Suppressor macrophage treated with lipopolysaccharide for 1 hour (primary cell): ENCODE measurements at places on chromosomes 6 and 20.

DNA sequence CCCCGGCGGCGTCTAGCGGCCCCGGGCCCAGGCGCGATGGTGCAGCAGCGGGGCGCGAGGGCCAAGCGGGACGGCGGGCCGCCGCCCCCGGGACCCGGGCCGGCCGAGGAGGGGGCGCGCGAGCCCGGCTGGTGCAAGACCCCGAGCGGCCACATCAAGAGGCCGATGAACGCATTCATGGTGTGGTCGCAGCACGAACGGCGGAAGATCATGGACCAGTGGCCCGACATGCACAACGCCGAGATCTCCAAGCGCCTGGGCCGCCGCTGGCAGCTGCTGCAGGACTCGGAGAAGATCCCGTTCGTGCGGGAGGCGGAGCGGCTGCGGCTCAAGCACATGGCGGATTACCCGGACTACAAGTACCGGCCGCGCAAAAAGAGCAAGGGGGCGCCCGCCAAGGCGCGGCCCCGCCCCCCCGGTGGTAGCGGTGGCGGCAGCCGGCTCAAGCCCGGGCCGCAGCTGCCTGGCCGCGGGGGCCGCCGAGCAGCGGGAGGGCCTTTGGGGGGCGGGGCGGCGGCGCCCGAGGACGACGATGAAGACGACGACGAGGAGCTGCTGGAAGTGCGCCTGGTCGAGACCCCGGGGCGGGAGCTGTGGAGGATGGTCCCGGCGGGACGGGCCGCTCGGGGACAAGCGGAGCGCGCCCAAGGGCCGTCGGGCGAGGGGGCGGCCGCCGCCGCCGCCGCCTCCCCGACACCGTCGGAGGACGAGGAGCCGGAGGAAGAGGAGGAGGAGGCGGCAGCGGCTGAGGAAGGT lies 715 bp downstream of the SOX12 start:
- peak; percentile 47 for DNase-seq

GRCh38 chr6:138680085-138680484 lies 93.5 kb upstream of the CCDC28A start:
- DNase-seq, result peak; percentile 35

DNA sequence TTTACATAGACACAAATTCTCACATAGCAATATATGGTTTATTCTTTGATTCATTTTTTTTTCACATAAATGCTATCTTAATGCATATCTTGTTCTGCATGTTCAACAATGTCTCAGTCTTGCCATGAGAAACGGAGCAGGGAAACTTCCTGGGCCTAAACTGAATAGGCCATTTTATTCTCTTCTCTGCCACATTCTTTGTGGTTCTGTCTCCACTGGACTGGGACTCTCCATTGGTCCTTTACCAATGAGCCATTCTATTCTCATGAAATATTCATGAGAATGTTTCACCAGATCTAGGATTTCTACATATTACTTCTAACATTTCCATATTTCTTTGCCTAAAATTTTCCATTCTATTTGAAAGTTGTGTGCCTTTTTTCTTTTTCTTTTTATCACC lies 42.8 kb downstream of the LAMA2 start:
- DNase-seq, result no peak

GRCh38 chr20:56001106-56001785 lies 4.1 kb downstream of the CBLN4 start:
- no peak for DNase-seq

DNA sequence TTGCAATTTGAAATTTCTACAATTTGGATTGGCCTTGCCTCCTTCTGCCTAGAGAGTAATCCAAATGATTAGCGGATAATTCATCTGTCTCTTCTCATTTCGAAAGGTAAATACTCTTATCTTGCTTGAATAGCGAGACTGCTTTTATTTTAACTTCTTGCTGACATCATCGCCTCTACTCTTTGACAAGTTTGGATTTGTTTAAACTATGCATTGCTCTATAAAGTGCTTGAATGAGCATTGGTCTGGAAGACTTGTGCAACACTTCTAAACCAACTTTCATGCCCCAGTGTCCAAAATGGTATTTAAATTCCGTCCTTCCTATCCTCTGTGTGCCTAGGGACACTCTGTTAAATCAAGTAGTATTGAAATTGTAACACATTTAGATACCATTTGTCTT lies 384.1 kb upstream of the SLC35B3 start:
- DNase-seq, result no peak

- DNase-seq, result no peak
Measured at GRCh38 chr6:131029626-131030297, 33.3 kb downstream of the EPB41L2 start.

GRCh38 chr6:90645634-90646033 lies 58.8 kb upstream of the MAP3K7 start:
- no peak for DNase-seq

- peak; percentile 59 for DNase-seq
Measured at GRCh38 chr6:110526726-110527125, 50.3 kb upstream of the SLC22A16 start.

DNA sequence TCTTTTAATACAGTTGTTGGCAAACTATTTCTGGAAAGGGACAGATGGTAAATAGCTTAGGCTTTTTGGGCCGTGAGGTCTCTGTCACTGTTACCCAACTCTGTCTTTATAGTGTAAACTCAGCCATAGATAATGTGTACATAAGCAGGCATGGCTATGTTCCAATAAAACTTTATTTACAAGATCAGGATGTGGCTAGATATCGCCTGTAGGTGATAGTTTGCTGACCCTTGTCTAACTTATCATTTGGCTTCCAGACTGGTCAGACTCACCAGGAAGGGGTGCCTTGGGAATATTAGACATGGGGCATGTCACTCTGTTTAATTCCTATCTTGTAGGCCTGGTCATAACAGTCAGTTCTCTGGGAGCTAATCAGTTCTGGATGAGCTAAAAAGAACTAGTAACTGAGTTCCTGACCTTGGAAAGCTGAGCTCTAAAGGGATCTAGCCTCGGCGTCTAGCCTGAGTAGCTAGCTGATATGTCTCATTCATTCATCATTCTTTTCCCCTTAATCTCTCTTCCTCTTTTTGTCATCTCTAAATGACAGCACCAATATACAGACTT lies 163.6 kb downstream of the SLC16A10 start:
- DNase-seq, result peak; percentile 67

- DNase-seq, result no peak
Measured at GRCh38 chr6:148497257-148497656, 154.6 kb downstream of the SASH1 start.

- DNase-seq, result no peak
Measured at GRCh38 chr6:1662534-1662933, 52.8 kb downstream of the FOXC1 start.

DNA sequence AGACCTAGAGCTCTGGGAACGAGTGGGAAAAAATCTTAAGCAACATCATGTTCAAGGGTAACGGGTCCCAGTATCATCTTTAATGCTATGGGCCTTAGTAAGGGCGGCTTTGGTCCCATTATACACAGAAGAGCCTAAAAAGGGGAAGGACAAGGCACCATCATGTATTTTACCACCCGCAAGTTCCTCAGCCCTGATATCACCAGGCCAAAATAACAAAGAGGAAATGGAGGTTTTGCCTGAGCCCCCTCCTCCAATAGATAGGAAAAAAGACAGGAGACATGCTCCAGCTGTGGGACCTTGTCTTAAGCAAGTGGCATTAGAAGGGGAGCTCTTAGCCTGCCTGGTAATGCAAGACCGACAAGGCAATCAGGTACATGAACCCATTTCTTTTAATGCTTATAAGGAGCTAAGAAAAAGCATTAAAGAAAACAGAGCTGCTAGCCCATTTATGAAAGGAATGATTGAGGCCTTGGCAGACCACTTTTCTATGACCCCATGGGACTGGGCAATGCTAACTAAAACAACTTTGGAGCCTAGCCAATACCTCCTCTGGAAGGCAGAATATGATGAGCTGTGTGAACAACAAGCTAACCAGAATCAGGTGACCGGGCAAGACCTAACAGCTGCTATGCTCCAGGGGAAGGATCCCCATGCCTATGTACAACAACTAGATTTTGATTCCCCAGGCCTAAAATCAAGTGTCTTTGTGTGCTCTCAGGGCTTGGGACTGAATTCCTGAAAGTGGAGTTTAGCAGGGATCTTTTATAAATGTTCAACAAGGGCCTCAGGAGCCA lies 23.2 kb downstream of the HLA-DPA1 start:
- DNase-seq, result peak; percentile 49

GRCh38 chr6:130928158-130928912 lies 101.1 kb downstream of the SMLR1 start:
- peak; percentile 82 for DNase-seq

GRCh38 chr6:118903691-118904090 lies 9.7 kb downstream of the ASF1A start:
- no peak for DNase-seq

GRCh38 chr6:45105170-45105820 lies 222.8 kb upstream of the RUNX2 start:
- DNase-seq, result no peak

GRCh38 chr6:75824160-75824559 lies 75.1 kb downstream of the MYO6 start:
- DNase-seq, result no peak

- DNase-seq, result peak; percentile 64
Measured at GRCh38 chr6:113695516-113695915, 161.6 kb upstream of the MARCKS start.

GRCh38 chr6:91155129-91155785 lies 568.4 kb upstream of the MAP3K7 start:
- DNase-seq, result no peak
